NCI-H226 (cell line): ENCODE measurements at places on chromosomes 5 and 9.
A peak's percentile ranks its signal among the peaks of the same experiment; 100 is the strongest.

DNA sequence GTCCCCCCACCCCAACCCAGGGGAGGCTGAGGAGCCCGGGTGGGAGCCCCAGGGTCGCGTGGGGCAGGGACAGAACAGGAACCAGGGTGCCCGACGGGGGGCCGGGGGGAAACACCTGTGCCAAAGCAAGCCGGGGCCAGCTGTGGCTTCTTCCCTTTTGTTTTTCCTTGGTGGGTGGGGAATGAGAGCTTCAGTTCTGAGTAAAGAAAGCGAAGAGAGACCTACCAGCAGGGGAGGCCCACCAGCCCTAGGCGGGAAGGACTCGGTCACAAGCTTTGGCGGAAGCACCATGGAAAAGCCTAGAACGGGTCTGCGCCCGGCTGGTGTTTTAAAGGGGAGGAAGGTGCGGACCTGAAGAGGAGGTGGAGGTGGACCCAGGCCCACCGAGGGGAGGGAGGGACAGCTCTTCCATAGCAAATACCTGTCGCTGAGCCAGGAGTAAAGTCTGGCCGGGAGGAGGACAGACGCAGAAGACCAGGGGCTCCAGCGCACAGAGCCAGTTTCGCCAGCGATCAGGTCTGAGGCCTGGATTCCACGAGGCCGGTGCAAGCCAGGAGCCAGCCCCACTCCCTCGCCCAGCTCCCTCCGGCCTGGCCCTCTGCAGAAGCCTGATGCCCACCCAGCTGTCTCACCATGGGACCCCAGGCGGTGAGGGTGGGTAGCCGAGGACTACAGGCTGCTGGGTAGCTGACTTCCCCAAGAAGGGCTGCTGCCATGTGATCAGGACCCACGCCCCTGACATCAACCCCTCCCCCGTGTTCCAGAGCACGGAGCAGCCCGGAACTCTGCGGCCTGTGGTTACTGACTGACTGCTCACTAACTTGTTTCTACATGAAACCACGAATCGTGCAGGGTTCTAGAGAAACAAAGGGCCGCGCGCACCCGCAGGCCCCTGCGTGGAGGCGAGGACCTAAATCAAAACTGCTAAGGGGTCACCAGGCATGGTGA, 849 bp upstream of the MGAT1 start:
- no peak for DNase-seq

DNA sequence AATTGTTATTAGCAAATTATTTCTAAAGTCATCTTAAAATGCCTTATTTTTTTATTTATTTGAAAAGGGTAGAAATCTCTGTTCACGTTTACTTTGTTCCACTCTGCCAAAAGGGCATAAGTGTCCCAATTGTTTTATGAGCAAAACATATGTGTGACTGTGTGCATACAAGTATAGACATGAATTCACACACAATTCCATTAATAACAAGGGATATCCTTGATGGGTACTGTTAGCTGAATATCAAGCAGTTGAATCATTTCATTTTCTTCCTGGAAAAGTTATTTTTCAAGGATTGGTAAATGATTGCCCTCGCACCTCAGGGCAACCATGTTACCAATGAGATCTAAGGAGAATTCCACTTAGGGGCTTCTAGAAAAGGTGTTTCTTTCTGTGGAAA, 92.1 kb upstream of the TAF11L2 start:
- DNase-seq: no peak

- DNase-seq: no peak
Observed at GRCh38 chr5:10293907-10294662, 13.6 kb downstream of the CMBL start.

DNA sequence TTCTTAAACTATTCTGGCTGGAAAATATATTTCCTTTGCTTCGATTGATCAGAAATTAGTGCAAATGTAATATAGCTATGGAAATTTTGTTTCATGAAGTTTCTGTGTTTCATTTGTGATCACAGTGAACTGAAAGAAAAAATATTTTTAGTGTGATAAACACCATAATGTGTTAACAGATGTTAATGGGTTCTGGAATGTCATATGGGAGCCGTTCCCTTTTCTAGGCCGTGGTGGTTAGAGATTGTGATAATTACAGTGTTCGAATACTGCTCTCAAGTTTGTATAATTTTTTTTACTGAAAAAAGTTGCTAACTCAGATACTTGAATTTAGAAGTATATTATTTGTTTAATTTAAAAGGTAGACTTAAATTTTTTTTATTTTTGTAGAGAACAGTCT, 19.3 kb downstream of the GAPVD1 start:
- no peak for DNase-seq

DNA sequence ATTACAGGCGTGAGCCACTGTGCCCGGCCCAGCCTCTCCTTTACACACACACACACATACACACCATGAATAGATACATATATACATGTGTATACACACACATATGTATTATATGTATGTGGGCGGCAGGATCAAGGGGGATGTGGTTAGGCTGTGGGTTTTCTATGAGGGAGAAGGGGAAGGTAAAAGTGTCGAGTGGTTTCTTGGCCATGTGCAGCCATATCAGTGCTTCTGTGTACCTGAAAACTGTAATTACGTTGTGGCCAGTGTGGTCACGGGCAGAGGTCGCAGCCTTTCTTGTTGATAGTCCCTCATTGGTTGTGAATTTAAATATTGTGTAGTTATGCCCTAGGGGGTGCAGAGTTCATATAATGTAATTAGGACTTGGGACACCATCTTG, 16.5 kb downstream of the CDK20 start:
- DNase-seq: no peak

- no peak for DNase-seq
Observed at GRCh38 chr5:139746691-139747582, 48.7 kb upstream of the PSD2 start.

DNA sequence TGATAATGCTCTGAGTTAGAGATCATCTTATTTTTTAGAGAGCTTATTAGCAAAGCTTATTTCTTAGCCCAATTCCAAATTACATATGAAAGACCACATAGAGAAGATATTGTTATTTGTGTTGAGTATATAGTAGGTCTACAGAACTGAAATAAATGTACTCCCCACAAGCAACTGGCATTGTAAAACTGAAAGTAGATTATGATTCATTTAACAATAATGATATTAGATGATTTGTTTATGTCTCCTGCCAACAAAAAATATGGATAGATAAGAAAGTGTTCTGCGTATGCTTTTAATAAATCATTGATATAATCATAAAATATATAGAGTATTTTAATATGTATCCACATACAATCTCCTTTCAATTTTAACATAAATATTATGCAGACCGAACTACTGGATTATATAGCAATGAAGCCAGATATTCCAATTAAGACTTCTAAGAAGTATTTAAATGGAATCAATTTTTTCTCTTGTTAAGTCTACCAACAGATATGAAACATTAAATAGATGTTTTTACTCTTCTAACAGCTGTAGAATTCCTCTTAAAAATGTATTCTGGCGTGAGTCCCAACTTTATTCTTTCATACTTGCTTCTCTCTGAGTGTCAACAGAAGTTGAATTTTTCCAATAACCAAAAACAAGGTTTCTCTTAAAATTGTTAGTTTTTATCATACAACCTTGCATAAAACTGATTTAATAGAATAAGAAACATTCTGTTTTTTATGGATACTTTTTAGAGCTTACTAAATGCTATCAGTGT, 15.6 kb upstream of the DAB2 start:
- DNase-seq: no peak

DNA sequence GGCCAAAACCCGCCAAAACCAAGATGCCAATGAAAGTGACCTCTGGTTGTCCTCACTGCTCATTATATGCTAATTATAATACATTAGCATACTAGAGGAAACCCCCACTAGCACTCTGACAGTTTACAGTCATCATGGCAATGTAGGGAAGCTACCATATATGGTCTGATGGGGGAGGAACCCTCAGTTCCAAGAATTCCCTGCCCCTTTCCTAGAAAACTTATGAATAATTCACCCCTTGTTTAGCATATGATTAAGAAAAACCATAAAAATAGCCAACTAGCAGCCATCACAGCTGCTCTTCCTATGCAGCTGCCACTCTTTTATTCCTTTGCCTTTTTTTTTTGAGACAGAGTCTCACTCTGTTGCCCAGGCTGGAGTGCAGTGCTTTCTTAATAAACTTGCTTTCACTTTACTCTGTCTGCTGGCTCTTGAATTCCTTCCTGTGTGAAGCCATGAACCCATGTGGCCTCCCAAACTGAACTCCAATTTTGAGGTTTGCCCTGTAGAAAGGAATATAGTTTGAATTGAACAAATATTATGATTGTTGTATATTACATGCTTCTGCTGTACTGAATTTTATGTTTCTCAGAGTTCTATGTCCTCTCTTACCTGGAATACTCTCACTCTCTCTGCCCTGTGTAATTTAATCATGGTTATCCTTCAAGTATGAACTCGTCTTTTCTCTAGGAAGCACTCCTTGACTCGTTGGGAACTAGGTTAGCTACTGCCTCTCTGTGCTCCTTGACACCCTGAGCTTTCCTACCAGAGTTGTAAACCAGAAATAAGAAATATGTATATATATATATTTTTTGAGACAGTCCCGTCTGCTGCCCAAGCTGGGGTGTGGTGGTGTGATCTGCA, 59.8 kb downstream of the KIAA1958 start:
- DNase-seq: no peak

- DNase-seq: no peak
Observed at GRCh38 chr5:109945097-109945678, 255.5 kb downstream of the MAN2A1 start.

DNA sequence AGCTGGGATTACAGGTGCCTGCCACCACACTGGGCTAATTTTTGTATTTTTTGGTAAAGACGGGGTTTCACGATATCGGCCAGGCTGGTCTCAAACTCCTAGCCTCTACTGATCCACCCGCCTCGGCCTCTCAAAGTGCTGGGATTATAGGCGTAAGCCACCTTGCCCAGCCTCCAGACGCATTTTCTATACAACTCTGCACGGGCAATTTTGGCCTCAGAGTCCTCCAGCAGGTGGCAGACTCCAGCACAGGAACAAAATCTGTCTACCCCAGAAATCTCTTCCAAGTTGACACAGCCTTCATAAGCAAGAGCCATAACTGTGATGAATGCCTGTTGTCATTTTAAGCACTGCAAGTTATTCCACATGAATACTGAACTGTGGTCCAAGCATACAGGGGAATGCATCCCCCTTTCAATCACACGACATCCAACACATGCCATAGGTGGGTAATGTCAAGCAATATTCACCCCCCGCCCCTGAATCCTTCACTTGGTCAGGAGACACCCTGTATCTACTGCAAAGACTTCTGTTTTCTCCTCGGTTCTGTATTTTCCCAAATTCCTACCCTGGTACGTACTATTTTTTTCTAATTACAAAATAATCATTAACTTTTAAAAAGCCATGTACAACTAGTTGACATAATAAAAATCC, 50.8 kb downstream of the ALDH7A1 start:
- DNase-seq: peak; percentile 34

GRCh38 chr9:87533271-87533670, 35.6 kb downstream of the DAPK1 start:
- DNase-seq: no peak

DNA sequence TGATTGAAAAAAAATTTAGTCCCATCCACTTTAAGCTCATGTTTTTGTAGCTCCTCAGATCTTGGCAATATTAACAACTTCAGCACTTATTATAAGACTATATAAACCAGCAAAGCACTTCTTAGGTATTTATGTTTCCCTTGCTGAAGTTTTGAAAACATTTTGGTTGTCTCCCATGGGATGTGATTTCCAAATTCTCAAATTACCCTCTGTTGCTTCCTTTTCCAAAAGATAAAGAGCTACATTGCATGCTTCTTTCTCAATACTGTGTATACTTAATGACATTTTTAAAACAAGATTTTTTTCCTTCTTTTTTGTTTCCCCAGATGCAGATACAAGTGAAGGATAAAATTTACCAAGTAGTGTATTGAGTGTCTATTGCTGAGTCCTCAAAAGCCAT, 567.1 kb downstream of the CSNK1G3 start:
- DNase-seq: no peak

GRCh38 chr5:5613261-5613990, 190.9 kb downstream of the ICE1 start:
- DNase-seq: no peak

DNA sequence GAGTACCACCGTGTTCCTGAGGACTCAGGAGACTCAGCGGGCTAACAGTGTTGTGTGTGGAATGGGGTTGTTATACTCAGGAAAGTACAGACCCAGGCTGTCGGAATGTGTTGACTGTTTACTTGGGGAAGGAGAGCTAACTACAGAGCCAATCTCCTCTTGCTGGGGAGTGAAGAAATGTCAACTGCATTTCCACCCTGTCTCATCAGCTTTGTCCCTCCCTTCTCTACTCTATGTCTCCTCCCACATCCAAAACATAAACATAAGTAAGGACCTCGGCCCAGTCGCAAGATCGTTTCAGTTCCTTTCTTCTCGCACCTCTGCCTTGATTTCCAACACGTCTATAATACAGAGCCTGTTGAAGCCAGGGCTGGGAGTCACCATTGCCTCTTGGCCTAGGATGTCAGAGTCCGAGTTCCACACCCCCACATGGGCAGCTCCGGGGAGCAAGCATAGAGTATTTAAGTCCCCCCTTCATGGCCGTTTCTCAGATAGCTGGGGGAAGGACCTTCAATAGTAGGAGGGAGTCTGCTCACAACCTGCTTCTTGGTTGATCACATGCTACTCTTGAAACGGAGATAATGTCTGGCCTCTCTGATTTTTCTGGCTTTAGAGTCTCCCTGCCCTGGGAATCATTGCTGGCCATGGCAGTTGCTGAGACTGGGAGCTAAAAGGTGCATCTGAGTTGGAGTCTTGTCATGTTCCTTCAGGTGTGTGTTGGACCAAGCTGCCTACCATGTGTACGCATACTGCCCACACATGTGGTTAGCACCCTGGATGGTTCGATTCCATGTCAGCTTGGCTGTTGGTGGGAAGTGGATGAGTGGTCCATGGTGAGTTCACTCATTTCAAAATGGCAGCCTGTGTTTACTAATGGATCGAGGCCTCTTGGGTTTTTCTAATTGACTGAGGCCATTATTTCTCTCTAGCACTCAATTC, 147.3 kb downstream of the MTX3 start:
- DNase-seq: no peak

GRCh38 chr5:96338091-96338490, 95.0 kb downstream of the PCSK1 start:
- no peak for DNase-seq

GRCh38 chr9:93675336-93676150, 99.2 kb downstream of the PHF2 start:
- DNase-seq: no peak

- DNase-seq: no peak
Observed at GRCh38 chr9:99353408-99353807, 131.3 kb downstream of the SEC61B start.

DNA sequence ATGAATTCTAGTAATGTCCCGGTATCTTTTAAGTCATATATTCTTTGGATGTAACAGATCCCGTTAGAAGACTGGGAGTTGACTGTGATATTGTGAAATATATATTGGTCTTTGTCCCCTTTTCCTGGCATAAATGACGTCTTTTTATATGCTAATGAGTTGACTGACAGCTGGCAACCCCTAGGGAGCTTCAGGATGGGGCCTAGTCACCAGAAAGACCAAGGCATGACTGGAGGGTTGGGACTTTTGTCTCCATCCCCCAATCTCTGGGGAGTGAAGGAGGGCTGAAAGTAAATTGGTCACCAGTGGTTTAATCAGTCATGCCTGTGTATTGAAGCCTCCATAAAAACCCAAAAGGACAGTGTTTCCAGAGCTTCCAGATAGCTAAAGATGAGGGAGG, 241.6 kb downstream of the PJA2 start:
- no peak for DNase-seq

- no peak for DNase-seq
Observed at GRCh38 chr5:21085791-21086190, 1097.8 kb upstream of the CDH18 start.
